ENCODE measurements at places on chromosomes 3 and 15. TPM values are rescaled to one million over a fixed set of nuclear protein-coding genes. Genes with fewer than 3 reads are reported as not detected.

ALDH1L1 gene
- total RNA-seq: 0.90 TPM

CNTN3 gene
- 0.92 TPM for total RNA-seq

C3orf22 gene
- total RNA-seq: not detected

SSUH2 gene
- total RNA-seq: 0.39 TPM

DNA sequence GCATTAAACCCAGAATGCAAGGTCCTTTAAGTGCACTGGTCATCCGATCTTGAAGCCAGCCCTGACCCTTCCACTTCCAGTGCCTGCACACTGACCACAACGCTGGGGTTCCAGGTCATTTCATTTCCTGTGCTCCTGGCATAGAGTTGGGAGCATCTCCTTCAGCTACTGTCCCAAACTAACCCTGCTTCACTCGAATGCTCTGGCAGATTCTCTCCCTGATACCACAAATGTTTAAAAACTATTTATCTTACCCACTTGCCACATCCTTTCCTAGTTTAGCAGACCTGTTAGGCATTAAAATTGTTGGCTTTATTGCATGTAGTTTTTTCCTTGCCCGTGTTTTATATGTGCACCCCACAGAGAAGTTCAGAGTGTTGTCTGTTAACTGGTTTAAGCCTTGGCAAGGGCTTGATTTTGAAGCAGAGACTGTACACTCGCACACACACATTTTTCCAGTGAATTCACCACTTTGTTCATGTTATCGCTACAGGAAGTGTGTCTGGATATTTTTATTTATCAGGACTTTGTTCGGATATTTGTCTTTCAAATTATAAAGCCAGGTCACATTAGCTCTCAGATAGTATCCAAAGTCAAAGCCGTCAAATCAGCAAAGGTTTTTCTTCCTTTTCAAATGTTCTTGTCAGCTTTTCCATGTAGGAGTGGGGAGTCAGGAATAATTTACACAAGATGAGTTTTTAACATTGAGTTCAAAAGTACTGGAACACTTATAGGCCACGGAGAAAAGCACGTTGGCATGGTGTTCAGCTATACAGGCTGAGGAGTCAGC is 77.3 kb downstream of the ABI3BP start:
- DNase-seq: no peak

DNA sequence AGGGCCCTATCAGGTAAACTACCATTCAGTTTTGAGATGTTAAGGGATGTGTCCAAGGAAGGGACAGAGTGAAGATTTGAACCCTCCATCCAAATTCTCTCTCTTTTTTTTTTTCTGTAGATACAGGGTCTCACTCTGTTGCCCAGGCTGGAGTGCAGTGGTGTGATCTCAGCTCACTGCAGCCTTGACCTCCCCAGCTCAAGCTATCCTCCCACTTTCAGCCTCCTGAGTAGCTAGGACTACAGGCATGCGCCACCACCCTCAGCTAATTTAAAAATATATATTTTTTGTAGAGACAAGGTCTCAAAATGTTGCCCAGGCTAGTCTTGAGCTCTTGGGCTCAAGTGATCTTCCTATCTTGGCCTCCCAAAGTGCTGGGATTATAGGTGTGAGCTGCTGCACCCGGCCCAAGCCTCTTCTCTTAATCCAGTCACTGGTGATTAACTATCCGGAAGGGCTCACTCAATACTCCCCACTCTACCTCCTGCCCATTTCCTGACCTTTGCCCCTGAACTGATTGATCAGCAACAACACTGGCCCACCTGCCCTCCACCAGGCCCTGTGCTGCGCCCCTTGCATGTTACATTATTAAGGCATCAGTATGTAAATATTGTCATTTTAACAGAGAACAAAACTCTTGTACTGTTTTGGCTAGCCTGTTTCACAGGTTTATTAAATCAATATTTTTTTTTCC is 164.7 kb downstream of the CTNNB1 start:
- DNase-seq: no peak

- DNase-seq: no peak
Observed at GRCh38 chr3:181940703-181941102, 229.0 kb downstream of the SOX2 start.

GRCh38 chr3:43627360-43627759 is 5.5 kb upstream of the ANO10 start:
- no peak for DNase-seq

GRCh38 chr3:123244128-123244527 is 42.4 kb downstream of the SEC22A start:
- DNase-seq: no peak

DNA sequence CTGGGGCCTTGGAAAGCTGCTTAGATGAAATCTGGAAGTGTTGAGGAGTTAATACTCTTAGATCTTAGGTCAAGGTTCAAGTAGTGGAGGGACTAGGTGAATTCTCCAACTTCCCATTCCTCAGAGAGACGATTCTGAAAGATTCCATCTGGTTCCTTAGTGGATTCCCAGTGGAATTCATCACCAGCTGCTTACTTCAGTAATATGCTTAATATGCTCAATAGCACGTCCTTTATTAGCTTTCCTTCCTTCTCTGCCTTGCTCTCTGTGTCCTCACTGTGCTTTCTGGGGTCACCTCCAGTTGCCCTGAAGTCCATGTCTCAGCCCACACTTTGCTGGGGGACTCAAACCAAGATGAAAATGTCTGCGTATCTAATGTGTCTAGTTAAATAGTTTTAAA is 31.0 kb downstream of the CEP63 start:
- DNase-seq: no peak

DNA sequence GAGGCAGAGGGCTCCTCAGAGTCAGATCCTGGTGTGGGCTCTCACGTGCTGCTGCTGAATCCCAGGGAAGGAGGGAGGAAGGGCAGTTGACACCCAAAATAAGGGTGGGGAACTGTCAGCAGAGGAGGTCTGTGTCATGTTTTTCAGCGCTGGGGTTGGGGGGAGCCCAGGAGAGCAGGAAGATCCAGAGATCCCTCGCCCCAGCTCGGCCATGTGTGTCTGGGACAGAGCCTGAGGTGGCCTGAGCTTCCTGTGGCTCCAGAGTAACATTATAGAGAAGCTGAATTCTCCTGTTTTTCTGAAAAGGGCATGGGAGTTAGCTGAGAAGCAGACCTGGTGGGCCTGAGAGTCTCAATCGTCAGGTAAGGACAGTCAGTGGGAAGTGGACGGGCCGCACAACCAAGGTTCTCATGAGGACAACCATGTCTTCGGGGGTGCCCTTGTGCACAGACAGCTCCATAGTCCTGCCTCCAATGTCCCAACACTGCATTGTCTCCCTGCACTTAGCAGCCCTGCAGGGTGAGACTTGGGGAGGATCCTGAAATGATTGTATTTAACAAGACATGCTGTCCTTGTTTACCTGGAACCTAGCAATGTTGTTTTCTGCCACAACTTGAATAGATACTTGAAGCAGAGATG is 18.4 kb downstream of the UMPS start:
- DNase-seq: no peak

GRCh38 chr15:40340740-40341400 is at the start of gene CCDC9B:
CCDC9B (minus strand) TSS chr15:40340939; CDS start chr15:40340819, 120 bp downstream.
- peak; percentile 78 for DNase-seq

DNA sequence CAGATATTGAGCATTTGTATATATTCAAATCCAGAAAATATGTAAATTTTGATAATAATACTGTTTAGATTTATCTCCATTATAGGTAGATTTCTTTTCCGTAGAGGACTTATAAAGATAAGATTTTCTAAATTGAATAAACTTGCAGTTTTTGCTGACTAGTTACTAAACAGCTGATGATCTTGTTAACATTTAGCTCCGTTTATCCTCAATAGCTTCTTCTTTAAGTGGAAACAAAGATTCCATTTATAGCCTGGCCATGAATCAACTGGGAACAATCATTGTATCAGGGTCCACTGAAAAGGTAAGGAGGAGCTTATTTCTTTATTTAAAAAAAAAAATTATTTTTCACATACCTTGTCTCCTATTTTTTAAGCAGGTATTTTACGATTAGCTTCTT is 16.7 kb downstream of the WDR48 start:
- DNase-seq: no peak

DNA sequence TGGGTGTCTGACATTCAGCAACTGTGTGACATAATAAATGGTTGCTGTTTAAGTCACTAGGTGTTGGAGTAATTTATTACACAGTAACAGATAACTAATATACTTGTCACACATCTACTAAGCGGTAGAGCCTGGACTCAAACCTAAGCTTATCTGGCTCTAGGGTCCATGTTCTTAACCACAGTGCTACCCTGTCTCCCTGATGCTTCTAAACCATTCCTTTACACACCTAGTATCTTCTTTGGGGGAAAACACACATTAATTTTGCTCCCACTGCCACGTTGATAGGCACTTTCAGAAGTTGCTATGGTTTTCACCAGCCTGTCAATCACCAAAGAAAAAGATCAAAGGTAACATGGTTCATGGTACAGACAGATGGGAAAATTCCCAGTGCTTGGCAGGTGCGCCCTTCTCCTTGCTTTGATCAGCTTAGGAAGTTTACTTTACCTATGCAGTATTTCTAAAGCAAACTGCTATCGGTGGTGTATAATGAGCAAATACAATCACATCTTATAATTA is 150.8 kb downstream of the PDZRN3 start:
- no peak for DNase-seq

DNA sequence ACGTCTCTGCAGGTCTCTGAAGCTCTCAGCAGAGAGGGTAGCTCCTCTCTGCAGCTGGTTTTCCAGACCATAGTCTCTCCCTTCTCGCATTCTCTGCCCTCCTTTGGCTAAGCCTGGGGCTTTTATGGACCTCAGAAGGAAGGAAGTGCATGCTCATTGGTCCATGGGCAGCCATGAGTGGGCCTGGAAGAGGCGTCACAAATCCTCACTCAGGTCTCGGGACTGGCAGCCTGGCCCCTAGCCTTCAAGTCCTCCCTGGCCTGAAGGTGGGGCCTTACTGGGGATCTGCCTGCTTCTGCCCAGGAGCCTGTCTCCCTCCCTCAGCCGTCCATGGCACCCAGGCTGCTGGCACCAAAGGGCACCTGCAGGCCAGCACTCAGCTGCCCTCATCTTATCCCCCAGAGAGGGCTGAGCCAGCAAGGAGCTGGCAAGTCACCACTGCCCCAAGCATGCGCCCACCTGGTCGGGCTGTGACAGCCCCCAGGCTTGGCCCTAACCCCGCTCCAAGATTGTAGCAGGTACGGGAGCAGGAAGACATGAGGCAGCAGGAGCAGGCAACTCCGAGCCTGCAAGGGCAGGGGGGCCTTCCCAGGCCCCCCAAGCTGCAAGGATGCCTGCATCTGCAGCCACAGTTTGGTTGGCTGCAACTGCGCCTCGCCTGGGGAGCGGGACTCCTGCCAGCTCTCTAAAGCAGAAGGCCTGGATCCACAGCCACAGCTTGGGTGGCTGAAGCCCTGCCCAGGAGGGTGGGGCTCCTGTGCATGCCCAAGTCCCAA is 37.4 kb downstream of the GHSR start:
- no peak for DNase-seq

DNA sequence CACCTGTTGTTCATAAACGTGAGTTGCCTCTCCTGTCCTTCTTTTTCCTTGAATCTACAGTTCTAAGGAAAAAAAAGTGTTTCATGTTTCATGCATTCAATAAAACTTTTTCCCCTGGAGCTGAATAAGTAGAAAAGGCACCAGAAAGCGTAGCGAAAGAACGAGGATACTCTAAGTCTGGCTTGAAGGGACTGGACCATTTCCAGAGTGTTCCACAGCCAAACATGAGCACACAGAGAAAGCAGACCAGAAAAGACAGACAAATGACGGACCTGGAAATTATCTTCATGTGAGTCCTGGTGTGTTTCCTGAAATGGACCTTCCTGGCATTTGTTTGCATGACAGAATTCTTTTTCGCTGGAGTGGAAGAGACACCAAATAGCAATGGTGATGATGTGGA is 204.7 kb downstream of the SV2B start:
- no peak for DNase-seq

- DNase-seq: no peak
Observed at GRCh38 chr3:64179860-64180259, 45.4 kb downstream of the PRICKLE2 start.

DNA sequence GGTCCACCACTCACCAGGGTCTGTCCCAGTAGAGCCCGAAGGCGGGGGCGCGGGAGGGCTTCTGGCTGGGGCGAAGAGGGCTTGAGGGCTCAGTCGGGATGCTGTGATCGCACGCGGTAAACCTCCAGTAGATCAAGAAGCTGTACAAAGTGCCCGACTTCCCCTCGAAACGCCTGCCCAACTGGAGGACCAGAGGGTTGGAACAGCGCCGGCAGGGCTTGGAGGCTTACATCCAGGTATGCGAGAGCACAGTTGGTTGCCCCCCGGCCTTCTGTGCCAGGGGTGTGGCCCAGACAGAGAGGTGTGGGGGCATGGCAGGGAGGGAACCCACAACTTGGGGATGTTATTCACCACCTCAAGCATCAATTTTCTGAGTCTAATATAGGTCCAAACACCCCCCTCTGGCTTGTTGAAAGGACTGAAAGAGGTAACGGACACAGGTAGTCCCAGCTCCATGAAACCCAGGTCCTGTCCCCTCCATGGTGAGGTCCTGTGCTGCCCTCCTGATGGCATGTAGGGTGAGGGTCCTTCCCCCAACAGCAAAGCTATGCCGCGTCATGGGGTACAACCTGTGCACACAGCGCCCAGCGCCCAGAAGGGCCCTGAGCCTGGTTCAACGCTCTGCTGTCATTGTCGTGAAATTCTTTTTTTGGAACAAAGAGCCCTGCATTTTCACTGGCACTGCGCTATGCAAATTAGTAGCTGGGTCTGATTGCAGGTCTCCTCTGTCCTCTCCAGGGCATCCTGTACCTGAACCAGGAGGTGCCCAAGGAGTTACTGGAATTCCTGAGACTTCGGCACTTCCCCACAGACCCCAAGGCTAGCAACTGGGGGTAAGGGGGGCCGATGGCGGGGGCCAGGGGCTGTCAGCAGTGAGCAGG is 1.2 kb downstream of the SNX22 start:
- DNase-seq: no peak

DNA sequence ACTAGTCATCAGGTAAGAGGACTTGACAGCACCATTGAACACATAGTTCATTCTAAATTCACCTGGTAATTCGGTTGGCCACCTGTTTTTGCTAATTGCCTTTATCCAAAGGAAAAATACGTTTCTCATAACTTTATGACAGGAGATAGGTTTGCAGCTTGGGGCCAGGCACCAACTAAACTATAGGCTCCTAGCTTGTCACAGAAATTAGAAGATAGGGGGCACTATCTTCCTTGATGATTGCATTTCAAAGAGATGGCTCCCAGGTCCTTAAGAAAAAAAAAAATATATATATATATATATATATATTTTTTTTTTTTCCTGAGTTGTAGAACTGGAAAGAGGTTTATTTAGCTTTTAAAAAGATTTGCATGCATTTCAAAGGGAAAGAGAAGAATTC is 563.6 kb downstream of the NAALADL2 start:
- DNase-seq: no peak

- DNase-seq: no peak
Observed at GRCh38 chr3:164903820-164904451, 174.4 kb downstream of the SI start.
